ENCODE measurements at places on chromosomes 11 and 22.

DNA sequence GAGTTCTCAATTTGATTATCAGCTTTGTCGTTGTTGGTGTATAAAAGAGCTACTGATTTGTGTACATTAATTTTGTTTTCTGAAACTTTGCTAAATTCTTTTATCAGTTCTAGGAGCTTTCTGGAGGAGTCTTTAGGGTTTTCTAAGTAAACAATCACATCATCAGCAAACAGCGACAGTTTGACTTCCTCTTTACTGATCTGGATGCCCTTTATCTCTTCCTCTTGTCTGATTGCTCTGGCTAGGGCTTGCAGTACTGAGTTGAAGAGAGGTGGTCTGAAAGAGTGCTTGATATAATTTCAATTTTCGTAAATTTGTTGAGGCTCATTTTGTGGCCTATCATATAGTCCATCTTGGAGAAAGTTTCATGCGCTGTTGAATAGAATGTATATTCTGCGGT is 213.0 kb downstream of the DLG2 start:
- DNase-seq, result no peak

DNA sequence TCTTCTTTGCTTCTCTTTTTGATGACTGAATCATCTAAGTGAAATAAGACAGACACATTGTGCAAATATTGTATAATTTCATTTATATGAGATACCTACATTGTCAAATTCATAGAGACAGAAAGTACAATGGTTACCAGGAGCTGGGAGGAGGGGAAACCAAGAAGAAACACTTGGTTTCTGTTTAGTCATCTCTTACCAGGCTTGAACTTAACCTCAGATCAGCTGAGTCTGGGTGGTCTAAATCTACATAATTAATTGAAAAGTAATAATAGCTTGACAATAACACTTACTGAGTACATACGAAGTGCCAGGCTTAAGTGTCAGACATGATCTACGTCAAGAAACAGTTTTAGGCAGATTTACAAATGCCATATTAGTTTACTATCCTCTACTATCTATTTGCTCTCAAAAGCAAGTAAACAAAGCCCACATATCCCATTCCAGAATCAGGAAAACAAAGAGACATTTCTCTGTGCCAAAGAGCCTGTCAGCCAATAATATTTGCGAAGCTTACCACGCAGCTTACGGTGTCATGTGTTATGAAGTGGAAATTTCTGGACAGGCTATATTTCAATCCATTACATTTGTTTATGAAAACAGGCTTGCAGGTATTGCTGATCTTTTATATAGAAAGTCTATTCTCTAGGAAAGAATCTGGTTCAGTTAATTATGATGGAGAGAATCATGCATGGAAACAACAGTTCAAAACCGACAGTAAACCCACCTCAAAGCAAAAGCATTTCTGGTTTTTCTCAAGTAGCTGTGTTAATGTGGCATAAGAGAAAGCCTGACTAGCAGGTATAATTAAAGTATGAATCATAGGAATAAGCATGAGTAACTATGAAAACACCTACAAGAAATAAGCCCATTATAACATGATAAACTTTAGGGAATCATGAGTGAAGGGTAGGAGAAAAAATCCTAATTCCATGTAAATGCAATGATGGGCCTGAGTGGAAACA is 2.7 kb upstream of the ARHGAP42 start:
- DNase-seq, result peak; percentile 50

DNA sequence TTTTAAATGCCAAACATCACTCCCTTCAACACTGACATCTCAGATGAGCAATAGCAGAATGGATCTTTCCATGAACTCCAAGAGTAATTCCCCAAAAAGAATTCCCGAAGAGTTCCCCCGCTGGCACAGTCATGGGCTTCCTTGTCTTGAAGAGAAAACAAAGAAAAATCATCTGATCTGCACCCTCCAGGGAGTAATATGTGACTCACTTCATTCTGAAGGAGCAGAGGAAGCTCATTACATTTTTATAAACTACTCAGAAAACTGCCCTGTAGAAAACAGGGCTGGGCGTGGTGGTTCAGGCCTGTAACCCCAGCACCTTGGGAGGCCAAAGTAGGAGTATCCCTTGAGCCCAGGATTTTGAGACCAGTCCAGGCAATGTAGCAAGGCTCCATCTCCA is 35.7 kb downstream of the CELSR1 start:
- DNase-seq, result no peak

DNA sequence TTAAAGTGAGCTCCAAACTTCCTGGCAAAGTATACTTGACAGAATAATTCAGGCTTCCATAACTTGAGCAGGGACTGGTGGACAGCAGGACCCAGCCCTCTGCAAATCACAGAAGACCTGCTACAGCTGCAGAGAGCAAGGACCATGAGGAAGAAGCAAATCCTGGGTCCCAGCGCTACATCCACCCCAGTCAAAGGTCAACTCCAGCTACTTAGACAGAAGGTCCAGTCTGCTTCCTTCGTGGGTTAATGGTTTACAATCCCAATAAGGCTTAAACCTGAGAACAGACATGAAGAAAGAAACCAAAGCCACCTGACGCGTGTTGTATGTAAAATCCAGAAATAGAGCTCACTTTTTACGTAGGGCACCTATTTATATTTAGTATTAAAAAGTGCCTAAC is 57.7 kb downstream of the SHANK2 start:
- DNase-seq, result no peak

GRCh38 chr11:61627850-61628661 is 47.2 kb upstream of the SYT7 start:
- DNase-seq, result peak; percentile 59

GRCh38 chr22:50169181-50169759 is 1.3 kb upstream of the PANX2 start:
- DNase-seq, result no peak

GRCh38 chr11:45930031-45930794 is 7.8 kb downstream of the LARGE2 start:
- peak; percentile 88 for DNase-seq

GRCh38 chr11:66327171-66328030 is 8.8 kb downstream of the RIN1 start:
- no peak for DNase-seq

DNA sequence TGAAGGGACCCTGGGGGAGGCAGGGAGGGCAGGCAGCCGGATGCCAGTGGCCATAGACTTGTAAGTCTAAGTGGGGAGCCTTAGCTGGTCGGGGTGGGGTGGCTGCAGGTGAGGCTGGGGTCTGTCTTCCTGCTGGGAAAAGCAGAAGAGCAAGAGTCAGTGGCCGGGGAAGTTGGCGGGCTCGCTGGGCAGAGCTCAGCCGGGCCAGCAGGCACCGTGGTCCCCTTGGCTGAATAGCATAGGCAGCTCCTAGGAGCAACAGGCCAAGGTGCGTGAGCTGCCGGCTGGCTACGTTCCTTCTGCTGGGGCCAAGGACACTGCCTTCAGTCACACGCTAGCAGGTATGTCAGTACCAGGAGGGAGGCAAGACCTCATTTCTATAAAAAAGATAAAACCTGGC is 67.8 kb upstream of the A4GALT start:
- DNase-seq, result no peak

- DNase-seq, result no peak
Measured at GRCh38 chr11:102596578-102596977, 28.6 kb downstream of the MMP20 start.

DNA sequence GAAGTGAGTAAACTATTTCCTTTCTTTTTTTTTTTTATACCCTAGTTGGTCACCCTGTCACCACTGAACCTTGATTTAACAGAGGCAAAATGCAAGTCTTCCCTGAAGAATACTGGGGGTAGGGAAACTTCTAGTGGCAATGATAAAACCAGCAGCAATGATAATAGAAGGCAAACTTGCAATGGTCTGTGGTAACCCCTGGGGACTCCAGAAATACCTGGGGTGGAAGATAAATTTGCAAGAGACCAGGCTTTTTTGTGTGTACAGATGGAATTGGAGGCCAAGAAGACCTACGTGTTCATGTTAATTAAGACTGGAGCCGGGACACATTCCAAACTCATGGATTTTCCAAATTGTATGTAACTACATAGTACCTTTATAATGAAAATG is 11.6 kb downstream of the APOL5 start:
- no peak for DNase-seq

- DNase-seq, result no peak
Measured at GRCh38 chr11:66414120-66414934, 6.5 kb upstream of the NPAS4 start.

DNA sequence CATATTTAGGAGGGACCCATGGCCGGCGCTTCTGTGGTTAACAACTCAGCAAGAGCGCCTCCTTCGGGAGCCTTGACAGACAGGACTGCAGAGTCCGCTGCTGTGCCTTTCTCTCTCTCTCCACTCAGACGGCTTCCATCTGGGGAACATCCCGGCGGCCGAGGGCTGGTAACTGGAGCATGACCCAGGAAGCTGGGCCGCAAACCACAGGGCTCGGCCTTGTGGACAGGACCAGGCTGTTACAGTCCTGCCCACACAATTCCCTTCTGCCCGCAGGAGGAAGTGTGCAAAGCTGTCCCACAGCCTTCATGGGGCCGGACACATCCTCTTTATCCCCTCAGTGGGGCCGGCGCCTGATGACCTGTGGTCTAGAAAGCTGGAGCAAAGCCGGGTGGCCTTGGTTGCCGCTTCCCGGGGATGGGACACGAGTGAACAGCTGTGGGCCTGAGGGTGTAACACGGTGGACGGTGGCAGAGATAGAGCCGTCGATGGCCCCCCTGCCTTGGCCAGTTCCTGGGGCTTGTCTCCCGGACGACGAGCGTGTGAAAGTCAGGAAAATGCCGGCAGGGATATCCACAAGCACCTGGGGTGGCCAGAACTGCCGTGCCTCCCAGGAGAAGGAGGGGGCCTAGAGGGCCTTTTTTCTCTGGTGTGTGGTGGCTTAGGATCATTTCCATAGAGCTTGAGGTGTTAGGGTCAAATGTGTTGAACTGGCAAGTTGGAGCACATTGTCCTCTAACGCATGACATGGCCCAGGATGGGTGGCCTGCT is 50.1 kb downstream of the FBLN1 start:
- no peak for DNase-seq

- DNase-seq, result no peak
Measured at GRCh38 chr11:14872032-14872431, 20.0 kb downstream of the CYP2R1 start.

- DNase-seq, result no peak
Measured at GRCh38 chr22:37324340-37325038, 42.2 kb downstream of the CYTH4 start.
